A549 treated with RU486 at 1 μM for 4 hours (cell line): ENCODE measurements at places on chromosomes 12 and 14. TPM values are rescaled to one million over a fixed set of nuclear protein-coding genes. Genes with fewer than 3 reads are reported as not detected.

METTL3 gene
- 41.2 to 51.9 TPM (median 49.7 TPM) in 5 replicates for total RNA-seq

NT5DC3 gene
- total RNA-seq: 6.6 to 9.3 TPM (median 7.8 TPM) in 5 replicates

RNFT2 gene
- total RNA-seq: 2.1 to 3.5 TPM (median 2.2 TPM) in 5 replicates

ADCY4 gene
- total RNA-seq: not detected in 5 replicates

BEST3 gene
- 1.1 to 2.7 TPM (median 1.3 TPM) in 5 replicates for total RNA-seq

PAPLN gene
- 5.3 to 8.8 TPM (median 8.4 TPM) in 5 replicates for total RNA-seq

GRIP1 gene
- total RNA-seq: 3.0 to 7.8 TPM (median 4.3 TPM) in 5 replicates

ELK3 gene
- total RNA-seq: 39.6 to 62.0 TPM (median 58.0 TPM) in 5 replicates

CYP27B1 gene
- total RNA-seq: 0.89 to 2.8 TPM (median 2.3 TPM) in 5 replicates

NCAPD2 gene
- total RNA-seq: 60.4 to 70.5 TPM (median 66.4 TPM) in 5 replicates

SIRT4 gene
- total RNA-seq: 0.49 to 0.99 TPM (median 0.80 TPM) in 5 replicates

AQP5 gene
- total RNA-seq: not detected in 5 replicates

WDR20 gene
- 20.3 to 23.2 TPM (median 22.6 TPM) in 5 replicates for total RNA-seq

PTCSC3 gene
- not detected in 5 replicates for total RNA-seq

PLA2G1B gene
- total RNA-seq: not detected in 5 replicates

FAM181A gene
- not detected in 5 replicates for total RNA-seq

RTL1 gene
- total RNA-seq: 0.26 to 0.34 TPM (median 0.27 TPM) in 5 replicates

DAO gene
- total RNA-seq: not detected in 5 replicates

PLD4 gene
- not detected in 5 replicates for total RNA-seq

TPPP2 gene
- total RNA-seq: not detected in 5 replicates

SHMT2 gene
- 129 to 134 TPM (median 130 TPM) in 5 replicates for total RNA-seq

RIMBP2 gene
- total RNA-seq: 0.06 TPM in 1 of 5 replicates, not detected in the others

HOXC4 gene
- total RNA-seq: 2.2 to 4.2 TPM (median 3.8 TPM) in 5 replicates

OASL gene
- 4.8 to 7.3 TPM (median 6.1 TPM) in 5 replicates for total RNA-seq

SMAGP gene
- total RNA-seq: 22.2 to 27.7 TPM (median 24.5 TPM) in 5 replicates

GLIPR1L2 gene
- total RNA-seq: 0.14 to 0.41 TPM (median 0.18 TPM) in 4 of 5 replicates, not detected in the other

TAMALIN gene
- 0.17 to 1.3 TPM (median 0.61 TPM) in 5 replicates for total RNA-seq

GOLT1B gene
- 72.1 to 103 TPM (median 92.4 TPM) in 5 replicates for total RNA-seq
